ENCODE measurements at places on chromosomes 5 and 9. TPM values are rescaled to one million over a fixed set of nuclear protein-coding genes. Genes with fewer than 3 reads are reported as not detected.

SLC9A3 gene
- total RNA-seq: 0.51 TPM

PAEP gene
- total RNA-seq: not detected

ECSCR gene
- total RNA-seq: not detected

OR2V1 gene
- not detected for total RNA-seq

DNA sequence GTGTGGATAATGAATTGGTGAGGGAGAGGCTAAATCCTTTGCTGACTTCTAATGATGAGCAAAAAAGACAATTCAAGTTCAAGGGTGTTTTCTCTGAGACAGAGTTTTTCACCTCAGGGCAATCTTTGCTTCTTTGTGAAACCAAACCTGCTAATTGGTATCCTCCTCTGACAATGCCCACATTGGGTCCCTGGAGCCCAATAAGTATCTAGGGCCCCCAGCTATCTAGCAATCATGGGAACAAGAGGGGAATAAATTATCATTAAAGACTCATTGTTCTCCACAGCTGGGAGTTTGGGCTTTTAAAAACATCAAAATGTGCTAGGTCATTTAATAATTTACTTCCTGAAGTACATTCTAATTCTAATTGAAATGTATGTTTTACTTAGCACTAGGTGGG, 227.3 kb downstream of the TMEM167A start:
- no peak for DNase-seq

DNA sequence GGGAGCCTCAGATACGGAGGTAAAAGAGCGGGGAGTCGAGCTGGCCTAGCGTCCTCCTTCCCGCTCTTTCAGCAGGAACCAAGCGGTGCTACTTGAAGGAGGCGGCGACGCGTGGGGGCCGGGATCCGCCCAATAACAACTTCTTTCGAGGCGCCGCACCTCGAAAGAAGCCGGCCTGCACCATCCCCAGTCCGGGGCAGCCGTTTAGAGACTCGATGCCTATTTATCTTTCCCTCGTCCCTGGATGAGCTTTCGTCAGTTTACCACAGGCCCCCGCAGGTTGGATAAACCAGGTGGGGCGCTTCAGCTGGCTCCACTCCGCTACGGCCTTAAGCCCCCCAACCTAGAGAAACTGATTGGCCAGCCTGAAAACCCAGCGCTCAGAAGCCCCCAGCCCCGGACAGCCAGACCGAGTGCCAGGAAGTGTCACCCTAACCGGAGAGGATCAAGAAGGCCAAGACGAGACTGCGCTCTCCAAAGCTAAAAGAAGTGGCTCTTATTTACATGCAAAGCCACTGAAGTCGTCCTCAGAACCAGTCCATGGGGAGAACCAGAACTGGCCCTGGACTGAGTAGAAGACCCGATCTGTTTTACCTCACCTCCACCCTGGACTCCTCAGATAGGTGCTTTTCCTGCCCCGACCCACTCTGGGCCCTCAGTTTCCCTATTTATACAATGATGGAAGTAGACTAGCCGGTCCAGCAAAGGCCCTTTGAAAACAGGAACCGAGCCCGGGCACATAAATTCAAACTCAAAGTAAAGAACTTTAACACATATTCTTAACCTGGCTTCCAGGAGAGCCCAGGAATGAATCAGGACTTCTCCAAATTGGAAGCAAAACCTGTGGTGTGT, 1.4 kb downstream of the HAND1 start:
- no peak for DNase-seq

- peak; percentile 8 for DNase-seq
Observed at GRCh38 chr9:99231711-99232110, 9.6 kb downstream of the SEC61B start.

GRCh38 chr9:15142878-15143534, 164.0 kb downstream of the TTC39B start:
- peak; percentile 77 for DNase-seq

- DNase-seq: peak; percentile 65
Observed at GRCh38 chr9:34242830-34243229, 64.0 kb downstream of the UBAP1 start.

GRCh38 chr5:7759951-7760580, 90.9 kb downstream of the CFAP90 start:
- peak; percentile 6 for DNase-seq

DNA sequence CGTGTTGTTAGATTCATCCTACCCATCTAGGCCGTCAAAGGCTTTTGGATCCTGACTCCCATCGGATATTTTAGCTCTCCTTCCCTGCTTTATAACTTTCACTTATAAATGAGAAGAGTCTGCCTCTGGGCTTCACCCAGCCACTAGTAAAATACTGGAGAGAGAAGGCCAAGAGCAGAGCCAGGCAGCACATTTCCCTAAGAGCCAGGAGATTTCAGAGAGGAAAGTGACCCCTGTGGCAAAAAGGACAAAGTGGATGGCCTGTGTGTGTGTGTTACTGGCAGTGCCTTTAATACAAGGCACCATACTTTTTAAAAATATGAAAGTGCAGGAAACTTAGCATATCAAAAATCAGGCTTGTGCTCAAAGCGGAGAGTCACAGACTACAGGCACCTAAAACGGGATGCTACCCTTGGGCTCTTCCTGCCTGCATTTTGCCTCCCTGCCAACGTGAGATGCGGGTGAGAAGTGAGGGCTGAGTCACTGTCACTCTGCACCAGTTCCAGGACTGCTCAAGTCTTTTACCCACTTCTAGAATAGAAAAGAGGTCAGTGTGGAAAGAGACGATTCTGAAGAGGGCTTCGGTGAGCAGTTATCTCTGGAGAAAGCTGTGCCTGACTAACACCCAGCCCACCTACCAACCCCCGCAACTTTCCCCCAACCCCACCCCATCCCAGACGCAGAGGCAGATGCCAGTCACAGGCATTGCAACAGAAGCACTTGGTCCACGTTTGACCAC, 15.9 kb downstream of the NFIL3 start:
- no peak for DNase-seq

- no peak for DNase-seq
Observed at GRCh38 chr9:35488021-35488420, 1.9 kb upstream of the RUSC2 start.

DNA sequence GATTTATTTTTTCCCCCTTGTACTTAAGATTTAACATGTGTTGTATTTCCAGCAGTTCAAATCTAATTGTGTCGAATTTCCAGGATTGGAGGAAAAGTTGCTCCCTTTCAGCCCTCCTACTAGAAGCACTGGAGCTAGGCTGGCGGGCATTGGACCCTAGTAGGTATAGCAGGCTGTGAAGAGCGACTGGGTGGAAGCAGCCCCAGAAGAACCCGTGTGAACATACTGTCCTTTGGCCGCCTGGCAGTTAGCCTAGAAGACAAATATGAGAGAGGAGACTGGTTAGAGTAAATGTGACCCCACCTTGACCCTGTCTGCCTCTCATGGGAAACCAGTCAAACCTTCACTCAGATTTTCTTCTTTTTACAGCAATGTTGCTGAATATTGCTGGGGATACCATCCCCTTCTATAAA, 13.9 kb downstream of the ALDOB start:
- no peak for DNase-seq

GRCh38 chr9:3464033-3464638, 61.7 kb downstream of the RFX3 start:
- DNase-seq: no peak

GRCh38 chr9:4324513-4324912, 24.6 kb upstream of the GLIS3 start:
- peak; percentile 90 for DNase-seq

DNA sequence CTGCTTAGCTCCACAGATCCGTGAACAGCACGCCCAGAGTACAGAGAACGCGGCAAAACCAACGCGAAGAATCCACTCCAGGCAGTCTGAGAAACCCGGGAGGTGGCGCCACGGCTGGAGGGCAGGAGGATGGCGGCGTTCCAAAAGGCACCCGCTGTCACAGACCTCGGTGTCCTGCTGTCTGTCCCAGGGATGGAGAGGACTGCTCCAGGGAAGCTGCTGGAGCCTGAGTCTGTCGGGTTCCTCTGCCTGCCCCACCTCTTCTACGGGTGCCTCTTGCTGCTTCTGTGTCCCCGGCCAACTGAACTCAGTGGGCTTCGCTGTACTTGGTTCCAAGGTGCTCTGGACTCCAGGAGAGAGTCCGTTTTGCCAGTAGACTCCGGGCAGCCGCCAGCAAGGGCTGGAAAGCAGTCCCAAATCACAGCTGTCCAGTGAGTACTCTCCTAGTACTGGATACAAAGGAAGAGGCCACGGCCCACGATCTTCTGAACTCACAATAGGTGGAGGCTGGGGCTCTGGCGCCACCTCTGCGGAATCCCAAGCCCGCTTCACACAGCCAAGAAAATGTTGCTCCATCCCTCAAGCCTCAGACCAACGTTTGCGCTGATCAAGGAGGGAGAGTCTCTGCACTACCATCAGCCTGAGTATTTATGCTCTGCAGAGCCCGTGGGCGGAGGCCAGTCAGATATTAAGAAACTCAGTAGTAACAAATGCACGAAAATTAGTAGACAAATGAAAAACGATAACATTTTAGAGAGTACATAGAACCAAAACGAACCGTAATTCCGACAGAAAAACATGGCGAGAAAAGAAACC, 440 bp downstream of the ANXA2R start:
- DNase-seq: peak; percentile 91
